Central memory CD8-positive, alpha-beta T cell (primary cell): ENCODE measurements at places on chromosomes 12 and 14.
A peak's percentile ranks its signal among the peaks of the same experiment; 100 is the strongest.

GRCh38 chr14:71629765-71630492 lies 302.3 kb upstream of the RGS6 start:
- H3K4me3 ChIP-seq, result no peak overlapping the region
- H3K36me3 ChIP-seq, result peaks cover 7% of the 10 kb centered on the region
- no peaks in the 10 kb centered on the region for H3K4me1 ChIP-seq
- no peak overlapping the region for H3K27ac ChIP-seq
- no peak for DNase-seq

GRCh38 chr14:22600027-22600426 lies 1.9 kb downstream of the ABHD4 start:
- peaks cover 36% of the 10 kb centered on the region for H3K4me1 ChIP-seq
- peaks cover 4% of the 10 kb centered on the region for H3K27me3 ChIP-seq
- peaks cover 20% of the 10 kb centered on the region for H3K36me3 ChIP-seq
- H3K4me3 ChIP-seq, result peak overlapping the region; percentile 15

DNA sequence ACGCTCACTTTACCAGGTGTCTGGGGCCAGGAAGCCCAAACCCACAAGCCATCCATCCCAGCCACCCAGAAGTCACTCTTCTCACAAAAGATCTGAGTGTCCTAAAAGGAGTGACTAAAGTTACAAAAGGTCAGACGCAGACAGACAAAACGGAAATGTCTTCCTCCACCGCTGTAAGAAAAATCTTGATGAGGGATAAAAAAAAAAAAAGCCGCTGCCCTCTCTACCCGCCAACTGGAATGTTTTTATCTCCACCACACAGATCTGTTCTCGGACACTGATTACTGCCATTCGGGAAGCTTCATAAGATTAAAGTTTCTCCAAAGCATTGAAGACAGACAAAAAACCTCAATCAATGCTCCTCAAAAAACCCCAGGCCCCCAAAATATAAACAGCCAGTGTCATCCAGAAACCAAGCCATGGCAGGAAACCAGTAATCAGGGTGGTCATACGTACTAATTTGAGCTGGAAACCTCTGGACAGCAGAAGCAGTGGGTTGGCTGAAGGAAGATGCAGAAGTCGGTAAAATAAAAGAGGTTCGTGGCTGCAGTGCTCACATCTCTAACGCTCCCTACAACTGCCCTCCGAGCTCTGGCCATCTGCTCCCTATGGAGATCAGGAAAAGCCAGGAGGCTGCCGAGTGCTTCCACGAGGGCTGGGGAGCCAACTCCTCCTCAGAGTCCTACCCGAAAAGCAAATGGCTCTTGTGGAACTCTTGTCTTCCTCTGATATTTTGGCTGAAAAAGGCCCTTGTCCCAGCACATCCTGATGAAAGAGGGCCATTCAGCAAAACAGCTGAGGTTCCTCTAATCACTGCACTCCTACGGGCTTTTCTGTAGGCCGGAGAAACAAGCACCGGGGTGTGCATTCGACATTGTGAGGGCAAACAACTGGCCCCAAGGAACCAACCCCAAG lies 30.3 kb downstream of the SSH1 start:
- peaks cover 32% of the 10 kb centered on the region for H3K4me1 ChIP-seq
- DNase-seq, result no peak

- no peak overlapping the region for H3K4me3 ChIP-seq
- no peaks in the 10 kb centered on the region for H3K27me3 ChIP-seq
- no peak for DNase-seq
- no peaks in the 10 kb centered on the region for H3K4me1 ChIP-seq
- H3K36me3 ChIP-seq, result no peaks in the 10 kb centered on the region
- H3K27ac ChIP-seq, result no peak overlapping the region
Measured at GRCh38 chr12:130226771-130227170, 64.5 kb downstream of the FZD10 start.

GRCh38 chr14:23125933-23126524 lies 7.0 kb upstream of the CEBPE start:
- no peak overlapping the region for H3K27ac ChIP-seq
- peaks cover 11% of the 10 kb centered on the region for H3K4me1 ChIP-seq
- H3K36me3 ChIP-seq, result peaks cover 2% of the 10 kb centered on the region
- H3K4me3 ChIP-seq, result no peak overlapping the region

GRCh38 chr14:95265106-95266094 lies 54.3 kb downstream of the CLMN start:
- peak overlapping the region; percentile 12 for H3K4me3 ChIP-seq
- no peaks in the 10 kb centered on the region for H3K36me3 ChIP-seq
- peaks cover 17% of the 10 kb centered on the region for H3K4me1 ChIP-seq
- no peak for DNase-seq
- no peaks in the 10 kb centered on the region for H3K27me3 ChIP-seq
- no peak overlapping the region for H3K27ac ChIP-seq

- H3K4me3 ChIP-seq, result peak overlapping the region; percentile 49
- H3K4me1 ChIP-seq, result peaks cover 16% of the 10 kb centered on the region
- no peaks in the 10 kb centered on the region for H3K36me3 ChIP-seq
- no peak for DNase-seq
- H3K27me3 ChIP-seq, result peaks cover 76% of the 10 kb centered on the region
- no peak overlapping the region for H3K27ac ChIP-seq
Measured at GRCh38 chr12:32897281-32897610, 669 bp upstream of the PKP2 start.

DNA sequence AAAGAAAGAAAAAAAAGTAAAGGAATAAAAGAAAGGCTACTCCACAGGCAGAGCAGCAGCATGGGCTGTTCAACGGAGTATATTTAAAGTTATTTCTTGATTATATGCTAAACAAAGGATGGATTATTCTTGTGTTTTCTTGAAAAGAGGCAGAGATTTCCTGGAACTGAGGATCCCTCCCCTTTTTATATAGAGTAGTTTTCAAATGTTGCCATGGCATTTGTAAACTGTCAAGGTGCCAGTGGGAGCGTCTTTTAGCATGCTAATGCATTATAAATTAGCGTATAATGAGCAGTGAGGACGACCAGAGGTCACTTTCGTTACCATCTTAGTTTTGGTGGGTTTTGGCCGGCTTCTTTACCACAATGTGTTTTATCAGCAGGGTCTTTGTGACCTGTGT lies 383.0 kb downstream of the PCNX1 start:
- H3K27me3 ChIP-seq, result no peaks in the 10 kb centered on the region
- H3K36me3 ChIP-seq, result no peaks in the 10 kb centered on the region
- H3K4me3 ChIP-seq, result no peak overlapping the region
- peaks cover 7% of the 10 kb centered on the region for H3K4me1 ChIP-seq
- no peak for DNase-seq
- peak overlapping the region; percentile 67 for H3K27ac ChIP-seq

DNA sequence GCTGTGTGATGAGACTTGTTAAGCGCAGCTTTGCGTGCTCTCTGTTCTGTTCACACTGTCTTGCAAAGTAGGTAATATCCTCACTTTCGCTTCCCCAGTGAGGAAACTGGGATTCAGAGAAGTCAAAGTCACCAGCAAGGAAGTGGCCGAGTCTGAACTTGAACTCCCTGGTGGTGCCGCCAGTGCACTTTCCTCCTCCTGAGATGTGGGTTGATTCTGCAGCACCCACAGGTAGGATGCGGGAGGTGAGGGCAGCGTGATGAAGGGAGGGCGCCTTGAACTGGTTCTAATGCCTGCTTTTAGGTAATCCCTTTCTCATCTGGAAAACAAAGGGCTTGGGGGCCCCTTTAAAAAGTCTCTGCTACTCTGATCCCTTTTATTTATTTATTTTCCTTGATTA lies 54.9 kb upstream of the IGF1 start:
- H3K36me3 ChIP-seq, result peaks cover 2% of the 10 kb centered on the region
- H3K4me1 ChIP-seq, result no peaks in the 10 kb centered on the region
- no peak for DNase-seq
- peaks cover 47% of the 10 kb centered on the region for H3K27me3 ChIP-seq

- no peak for DNase-seq
- H3K4me1 ChIP-seq, result no peaks in the 10 kb centered on the region
- no peaks in the 10 kb centered on the region for H3K36me3 ChIP-seq
- no peak overlapping the region for H3K27ac ChIP-seq
- no peak overlapping the region for H3K4me3 ChIP-seq
Measured at GRCh38 chr12:82638324-82638723, 48.4 kb upstream of the TMTC2 start.

DNA sequence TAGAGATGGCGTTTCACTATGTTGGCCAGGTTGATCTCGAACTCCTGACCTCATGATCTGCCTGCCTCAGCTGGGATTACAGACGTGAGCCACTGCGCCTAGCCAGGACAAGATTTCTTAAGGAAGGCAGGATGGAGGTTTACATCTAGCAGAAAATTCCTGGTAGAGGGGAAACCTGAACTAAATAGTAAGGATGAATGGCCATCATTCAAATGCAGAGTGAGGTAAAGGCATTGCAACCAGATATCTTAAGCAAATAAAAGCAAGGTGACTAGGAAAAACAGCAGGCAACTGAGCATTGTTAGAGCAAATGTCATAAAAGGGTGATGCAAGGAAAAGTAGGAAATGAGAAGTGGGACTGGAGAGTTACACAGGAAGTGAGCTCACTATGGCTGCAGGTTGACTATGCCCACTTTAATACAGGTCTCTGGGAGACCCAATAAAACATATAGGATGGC lies 133.0 kb downstream of the SOX5 start:
- H3K4me1 ChIP-seq, result no peaks in the 10 kb centered on the region
- no peak overlapping the region for H3K4me3 ChIP-seq
- H3K27ac ChIP-seq, result no peak overlapping the region
- H3K36me3 ChIP-seq, result no peaks in the 10 kb centered on the region

DNA sequence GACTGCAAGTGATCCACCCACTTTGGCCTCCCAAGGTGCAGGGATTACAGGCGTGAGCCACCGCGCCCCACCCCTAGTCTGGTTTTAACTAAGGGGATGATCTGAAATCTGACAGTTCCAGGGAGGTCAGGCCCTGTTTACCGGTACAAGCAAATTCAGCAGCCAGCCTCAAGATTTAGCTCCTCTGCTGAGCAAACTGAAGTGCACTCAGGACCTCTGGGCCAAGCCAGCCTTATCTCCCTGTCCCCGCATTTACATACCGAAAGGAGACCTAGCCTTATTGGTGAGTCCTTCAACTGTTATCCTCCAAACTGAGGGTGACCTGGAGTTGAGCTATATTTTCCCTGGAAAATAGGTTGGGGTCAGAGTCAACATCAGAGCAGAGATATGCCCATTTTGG lies 835 bp upstream of the ABHD4 start:
- peak overlapping the region; percentile 94 for H3K27ac ChIP-seq
- DNase-seq, result no peak
- H3K4me3 ChIP-seq, result peak overlapping the region; percentile 98
- peaks cover 2% of the 10 kb centered on the region for H3K36me3 ChIP-seq
- H3K27me3 ChIP-seq, result peaks cover 9% of the 10 kb centered on the region

GRCh38 chr14:51869411-51870100 lies 9.1 kb downstream of the GNG2 start:
- H3K27me3 ChIP-seq, result no peaks in the 10 kb centered on the region
- peaks cover 35% of the 10 kb centered on the region for H3K36me3 ChIP-seq
- H3K4me3 ChIP-seq, result no peak overlapping the region
- H3K27ac ChIP-seq, result no peak overlapping the region
- H3K4me1 ChIP-seq, result peaks cover 44% of the 10 kb centered on the region
- DNase-seq, result peak; percentile 56

DNA sequence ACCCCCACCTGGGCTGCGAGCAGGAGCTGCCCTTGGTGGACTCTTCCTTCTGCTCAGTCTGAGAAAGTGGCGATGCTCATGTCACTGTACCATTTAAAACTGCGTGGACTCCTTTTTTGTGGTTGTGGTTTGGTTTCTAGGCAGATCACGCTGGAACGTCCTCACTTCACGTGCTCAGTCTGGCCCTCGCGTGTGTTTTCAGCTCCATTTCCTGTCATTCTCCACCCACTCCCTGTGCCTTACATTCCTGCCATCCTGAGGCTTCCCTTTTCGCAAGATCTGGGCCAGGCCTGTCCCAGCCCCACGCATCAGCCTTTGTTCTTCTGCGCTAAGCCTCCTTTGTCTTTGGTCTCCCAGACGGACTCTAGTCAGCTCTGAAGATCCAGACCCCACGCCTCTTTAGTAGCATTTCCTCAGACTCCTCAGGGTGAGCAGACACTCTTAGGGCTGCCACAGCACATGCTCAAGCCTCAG lies 105.4 kb downstream of the FBXL14 start:
- no peak for DNase-seq
- H3K27me3 ChIP-seq, result no peaks in the 10 kb centered on the region
- peaks cover 11% of the 10 kb centered on the region for H3K36me3 ChIP-seq
- H3K4me1 ChIP-seq, result peaks cover 17% of the 10 kb centered on the region

DNA sequence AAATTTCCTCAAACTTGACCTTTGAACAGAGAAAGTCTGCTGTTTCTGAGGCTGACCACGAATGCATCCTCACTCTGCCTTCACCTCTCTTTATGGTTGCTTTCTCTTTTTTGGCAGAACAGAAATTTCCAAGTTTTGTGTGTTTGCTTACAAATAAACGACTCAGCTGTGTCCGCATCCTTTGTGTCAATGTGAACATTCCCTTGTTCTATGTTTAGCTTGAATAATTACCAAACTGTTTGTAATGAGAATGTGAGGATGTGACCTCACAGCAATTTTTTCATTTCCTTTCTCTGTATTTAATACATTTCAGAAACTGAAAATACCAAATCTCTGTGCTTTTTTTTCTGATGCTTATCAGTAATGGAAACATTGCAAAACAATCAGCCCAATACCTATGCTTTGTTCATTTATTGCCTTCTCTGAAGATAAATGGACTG lies 410.9 kb downstream of the EGLN3 start:
- H3K4me3 ChIP-seq, result no peak overlapping the region
- no peak for DNase-seq
- H3K4me1 ChIP-seq, result no peaks in the 10 kb centered on the region
- H3K36me3 ChIP-seq, result no peaks in the 10 kb centered on the region
- H3K27me3 ChIP-seq, result no peaks in the 10 kb centered on the region
- no peak overlapping the region for H3K27ac ChIP-seq

GRCh38 chr12:39309516-39309915 lies 133.4 kb downstream of the KIF21A start:
- H3K4me3 ChIP-seq, result no peak overlapping the region
- DNase-seq, result no peak
- H3K27me3 ChIP-seq, result no peaks in the 10 kb centered on the region
- H3K27ac ChIP-seq, result no peak overlapping the region

- peaks cover 39% of the 10 kb centered on the region for H3K27me3 ChIP-seq
- DNase-seq, result no peak
- H3K4me1 ChIP-seq, result peaks cover 7% of the 10 kb centered on the region
Measured at GRCh38 chr14:100660882-100661635, 65.6 kb upstream of the DLK1 start.

- no peak for DNase-seq
- no peak overlapping the region for H3K4me3 ChIP-seq
- no peaks in the 10 kb centered on the region for H3K4me1 ChIP-seq
Measured at GRCh38 chr12:25655702-25656101, 102.6 kb upstream of the LMNTD1 start.

DNA sequence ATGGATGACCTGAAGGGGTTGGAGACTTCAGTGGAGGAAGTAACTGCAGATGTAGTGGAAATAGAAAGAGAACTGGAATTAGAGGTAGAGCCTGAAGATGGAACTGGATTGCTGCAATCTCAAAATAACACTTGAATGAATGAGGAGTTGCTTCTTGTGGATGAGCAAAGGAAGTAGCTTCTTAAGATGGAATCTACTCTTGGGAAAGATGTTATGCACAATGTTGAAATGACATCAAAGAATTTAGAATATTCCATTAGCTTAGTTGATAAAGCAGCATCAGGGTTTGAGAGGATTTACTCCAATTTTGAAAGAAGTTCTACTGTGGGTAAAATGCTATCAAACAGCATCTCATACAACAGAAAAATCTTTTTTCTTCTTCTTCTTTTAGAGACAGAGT lies 186.4 kb upstream of the PRKD1 start:
- no peaks in the 10 kb centered on the region for H3K36me3 ChIP-seq
- H3K4me1 ChIP-seq, result no peaks in the 10 kb centered on the region
- H3K27ac ChIP-seq, result no peak overlapping the region

- no peaks in the 10 kb centered on the region for H3K27me3 ChIP-seq
- no peak overlapping the region for H3K4me3 ChIP-seq
- H3K36me3 ChIP-seq, result no peaks in the 10 kb centered on the region
- H3K27ac ChIP-seq, result no peak overlapping the region
- no peak for DNase-seq
Measured at GRCh38 chr14:31788340-31788739, 227.1 kb downstream of the NUBPL start.
